ENCODE measurements at places on chromosomes 13 and 19.

- DNase-seq, result no peak
Measured at GRCh38 chr13:44848920-44849676, 140.2 kb downstream of the NUFIP1 start.

- no peak for DNase-seq
Measured at GRCh38 chr13:37163641-37164265, 58.3 kb upstream of the CSNK1A1L start.

DNA sequence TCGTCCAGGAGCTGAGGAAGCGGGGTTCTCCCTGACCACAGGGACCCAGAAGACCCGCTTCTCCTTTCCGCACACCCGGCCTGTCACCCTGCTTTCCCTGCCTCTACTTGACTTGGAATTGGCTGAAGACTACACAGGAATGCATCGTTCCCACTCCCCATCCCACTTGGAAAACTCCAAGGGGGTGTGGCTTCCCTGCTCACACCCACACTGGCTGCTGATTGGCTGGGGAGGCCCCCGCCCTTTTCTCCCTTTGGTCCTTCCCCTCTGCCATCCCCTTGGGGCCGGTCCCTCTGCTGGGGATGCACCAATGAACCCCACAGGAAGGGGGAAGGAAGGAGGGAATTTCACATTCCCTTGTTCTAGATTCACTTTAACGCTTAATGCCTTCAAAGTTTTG lies 18.9 kb downstream of the VASP start:
- peak; percentile 75 for DNase-seq

DNA sequence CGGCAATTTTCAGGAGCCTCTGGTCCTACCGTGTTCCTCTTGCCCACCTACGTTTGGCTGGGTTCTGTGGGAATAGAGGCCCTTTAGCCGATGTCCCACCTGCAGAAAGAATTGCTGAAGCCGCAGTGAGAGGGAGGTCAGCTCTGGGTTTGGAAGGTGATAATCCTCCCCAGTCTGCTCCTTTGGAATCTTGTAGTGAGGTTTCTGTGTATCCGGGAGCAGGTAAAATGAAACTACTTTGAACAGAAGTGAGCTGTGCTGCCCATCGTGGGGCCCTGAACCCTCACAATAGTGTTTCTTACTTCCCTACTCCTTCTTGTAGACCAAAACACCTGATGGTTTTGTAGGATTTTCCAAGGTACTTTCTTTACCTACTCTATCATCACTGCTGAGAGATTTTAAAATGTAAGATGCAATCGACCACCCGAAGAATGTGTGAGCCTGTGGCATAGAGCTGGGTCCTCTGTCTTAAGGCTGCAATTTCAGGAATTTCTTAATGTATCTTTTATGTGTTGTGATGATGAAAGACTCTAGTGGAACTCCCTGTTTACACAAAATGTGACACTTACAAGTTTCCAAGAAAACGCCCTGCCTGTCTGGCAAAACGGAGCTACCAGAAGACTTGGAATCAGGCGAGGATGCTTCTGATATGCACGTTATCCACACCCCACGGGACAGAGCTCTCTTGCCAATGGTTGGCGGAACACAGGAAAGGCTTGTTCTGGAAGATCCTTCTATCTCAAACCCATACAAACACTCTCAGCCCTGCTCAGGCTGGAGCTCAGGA lies 76.1 kb downstream of the RGCC start:
- DNase-seq, result peak; percentile 19

DNA sequence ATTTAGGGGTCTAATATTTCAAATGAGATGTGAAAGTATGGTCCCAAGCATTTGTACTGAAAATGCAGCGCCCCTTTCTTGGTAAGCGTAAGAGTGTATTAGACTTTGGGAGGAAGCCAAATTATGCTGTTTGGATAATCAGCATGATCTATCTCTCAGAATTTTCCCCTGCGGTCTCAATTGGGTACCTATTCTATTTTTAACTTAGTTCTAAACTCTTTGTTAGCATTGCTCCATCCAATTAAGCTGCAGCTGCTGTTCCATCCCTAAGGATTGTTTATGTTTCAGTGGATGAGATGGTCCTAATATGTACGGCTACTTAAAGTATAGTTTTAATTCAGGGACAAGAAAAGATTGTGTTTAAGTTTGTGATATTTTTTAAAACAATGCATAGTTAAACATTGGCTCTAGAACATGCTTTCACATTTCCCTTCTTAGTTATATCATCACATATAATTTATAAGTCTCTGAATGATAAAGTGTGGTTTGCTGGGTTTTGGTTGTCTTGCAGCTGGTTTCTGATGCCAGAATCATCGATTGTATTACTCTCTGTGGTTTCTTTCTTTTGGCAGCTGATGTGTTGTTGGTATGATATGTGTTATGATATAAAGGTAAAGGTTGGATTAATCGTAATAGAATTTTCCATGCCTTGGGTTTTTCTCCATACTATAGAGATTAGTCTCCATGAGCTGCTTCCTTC lies 15.0 kb downstream of the POLR1D start:
- DNase-seq, result no peak

GRCh38 chr13:20247403-20247802 lies 15.3 kb upstream of the GJB6 start:
- DNase-seq, result no peak

GRCh38 chr13:52838433-52839107 lies 9.9 kb downstream of the PCDH8 start:
- DNase-seq, result no peak

DNA sequence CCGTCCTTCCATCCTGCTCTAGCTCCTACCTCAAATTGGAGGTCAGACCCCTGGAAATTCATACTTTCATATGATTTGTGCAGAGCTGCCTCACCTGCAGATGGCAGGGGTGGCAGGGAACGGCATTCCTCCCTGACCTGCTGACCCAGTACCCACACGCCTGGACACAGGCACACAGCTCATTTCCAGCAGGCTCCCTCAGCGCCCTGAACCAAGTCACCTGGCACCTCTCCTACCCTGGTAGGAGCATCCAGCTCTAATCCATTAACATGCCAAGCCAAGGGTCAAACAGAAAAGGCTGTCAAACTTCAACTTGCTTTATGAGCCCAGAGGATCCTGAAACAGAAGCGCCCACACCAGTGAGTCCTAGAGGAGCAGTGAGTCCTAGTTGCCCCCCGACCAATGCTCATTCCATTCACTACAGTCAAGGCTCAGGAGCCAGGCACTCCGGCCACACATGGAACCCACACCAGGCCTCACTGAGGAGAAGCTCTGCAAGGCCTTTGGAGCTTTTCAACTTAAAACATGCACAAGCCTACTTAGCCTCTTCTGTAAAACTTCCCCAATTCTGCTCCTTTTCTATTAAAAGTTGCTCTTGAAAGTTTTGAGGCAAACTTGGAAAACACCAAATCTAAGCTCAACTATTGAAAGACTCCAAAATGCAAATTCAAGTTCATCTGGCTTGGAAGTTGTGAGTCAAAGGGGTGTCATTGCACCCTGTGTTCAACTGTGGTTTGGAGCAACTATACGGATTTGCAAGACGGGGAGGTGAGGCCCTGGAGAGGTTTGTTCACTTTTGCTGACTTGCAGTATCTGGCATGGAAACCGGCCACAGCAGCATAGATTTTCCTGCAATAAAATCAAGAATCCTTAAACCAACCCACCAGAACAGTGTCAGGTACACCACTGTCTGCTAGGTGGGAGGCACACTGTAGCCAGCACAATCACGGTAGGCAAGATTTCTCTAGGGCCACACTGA lies 96.7 kb downstream of the CRYL1 start:
- no peak for DNase-seq

GRCh38 chr13:63983366-63983765 lies 2567.7 kb upstream of the PCDH20 start:
- no peak for DNase-seq

- no peak for DNase-seq
Measured at GRCh38 chr19:42115705-42116104, 16.5 kb downstream of the POU2F2 start.

- DNase-seq, result no peak
Measured at GRCh38 chr19:55016017-55016416, 22.0 kb downstream of the GP6 start.

DNA sequence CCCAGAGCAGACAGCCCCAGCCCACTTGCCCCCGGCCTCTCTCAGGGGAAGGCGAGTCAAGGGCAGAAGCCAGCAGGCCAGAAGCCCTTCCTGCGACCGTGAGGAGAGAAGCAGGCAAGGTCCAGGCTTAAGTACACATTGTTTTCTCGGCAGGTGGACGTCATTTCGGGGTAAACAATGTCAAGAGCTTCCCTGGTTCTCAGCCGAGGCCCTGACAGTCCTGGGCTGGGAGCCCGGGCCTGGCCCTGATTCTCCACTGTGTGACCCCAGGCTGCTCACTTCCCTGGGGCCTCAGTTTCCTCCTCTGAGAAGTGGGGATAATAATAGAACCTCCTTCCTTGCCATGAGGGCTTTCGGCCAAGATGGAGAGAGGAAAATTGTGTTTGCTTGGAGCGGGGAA lies 19.4 kb downstream of the PLVAP start:
- no peak for DNase-seq

- peak; percentile 40 for DNase-seq
Measured at GRCh38 chr13:104641309-104641708, 1575.1 kb upstream of the SLC10A2 start.

GRCh38 chr19:50266896-50267295 lies 62.3 kb downstream of the KCNC3 start:
- no peak for DNase-seq

DNA sequence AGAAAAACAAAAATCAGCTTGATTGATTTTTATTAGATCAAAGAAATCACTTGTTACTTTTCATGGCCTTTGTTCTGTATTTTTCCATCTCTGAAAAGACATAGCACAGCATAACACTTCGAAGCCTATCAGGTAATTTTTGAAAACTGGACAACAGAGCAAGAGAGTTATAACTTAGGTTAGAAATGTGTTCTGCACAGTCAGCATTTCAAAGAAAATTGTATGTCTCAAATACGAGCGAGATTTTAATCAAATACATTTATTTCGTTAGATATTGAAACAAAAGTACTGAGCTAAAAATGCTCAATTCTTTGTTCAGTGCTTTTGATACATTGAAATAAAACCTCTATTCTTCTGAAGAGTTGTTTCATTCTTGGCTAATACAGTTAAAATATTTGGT lies 144.1 kb upstream of the SLC10A2 start:
- no peak for DNase-seq

- no peak for DNase-seq
Measured at GRCh38 chr13:39224671-39225240, 186.5 kb downstream of the NHLRC3 start.
